ENCODE measurements at places on chromosomes 7 and 10.

- DNase-seq, result no peak
Measured at GRCh38 chr10:89992575-89992974, 291.2 kb downstream of the KIF20B start.

- no peak for DNase-seq
Measured at GRCh38 chr7:3730276-3730675, 429.2 kb downstream of the SDK1 start.

DNA sequence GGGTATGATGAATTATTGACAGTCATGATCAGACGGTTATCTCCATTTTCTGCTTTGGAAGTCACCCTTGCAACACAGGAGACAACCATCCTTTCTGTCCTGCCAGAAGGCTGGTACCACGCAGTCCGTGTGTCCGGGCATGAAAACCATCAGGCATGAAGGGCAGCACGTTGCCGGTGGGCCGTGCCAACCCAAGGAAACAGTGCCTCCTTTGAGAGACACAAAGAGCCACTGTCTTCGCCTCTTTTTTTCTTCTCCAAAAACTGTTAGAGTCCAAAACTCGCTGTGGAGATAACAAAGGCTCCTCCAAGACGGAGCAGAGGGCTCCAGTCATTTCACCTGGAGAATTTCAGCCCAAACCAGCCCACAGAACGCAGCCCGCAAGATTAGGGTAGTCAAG lies 60.4 kb upstream of the ARHGAP21 start:
- DNase-seq, result no peak

- no peak for DNase-seq
Measured at GRCh38 chr10:107889105-107889504, 724.6 kb upstream of the SORCS1 start.

Measured in NCI-H2107 (cell line).